ENCODE measurements at places on chromosomes 7 and 10.

DNA sequence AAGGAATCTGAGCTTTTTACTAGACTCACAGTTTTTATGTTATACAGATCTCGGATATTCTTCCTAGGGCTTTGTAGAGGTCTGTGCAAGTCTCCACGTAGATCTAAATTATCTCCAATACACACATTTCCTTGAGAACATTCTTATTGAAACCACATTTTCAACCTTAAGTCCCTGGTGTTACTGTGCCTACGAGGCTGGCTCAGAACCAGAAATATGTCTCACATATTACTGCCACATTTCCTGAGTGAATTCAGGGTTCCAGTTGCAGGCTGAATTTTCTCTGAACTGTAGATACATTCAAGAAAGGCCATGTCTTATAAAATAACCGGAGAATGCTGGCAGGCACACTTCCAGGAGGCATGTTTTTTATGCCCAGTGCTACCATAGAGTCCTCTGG is 46.5 kb downstream of the INHBA start:
- DNase-seq = peak; percentile 62

GRCh38 chr7:55120501-55121198 is 101.8 kb downstream of the EGFR start:
- no peak for DNase-seq

DNA sequence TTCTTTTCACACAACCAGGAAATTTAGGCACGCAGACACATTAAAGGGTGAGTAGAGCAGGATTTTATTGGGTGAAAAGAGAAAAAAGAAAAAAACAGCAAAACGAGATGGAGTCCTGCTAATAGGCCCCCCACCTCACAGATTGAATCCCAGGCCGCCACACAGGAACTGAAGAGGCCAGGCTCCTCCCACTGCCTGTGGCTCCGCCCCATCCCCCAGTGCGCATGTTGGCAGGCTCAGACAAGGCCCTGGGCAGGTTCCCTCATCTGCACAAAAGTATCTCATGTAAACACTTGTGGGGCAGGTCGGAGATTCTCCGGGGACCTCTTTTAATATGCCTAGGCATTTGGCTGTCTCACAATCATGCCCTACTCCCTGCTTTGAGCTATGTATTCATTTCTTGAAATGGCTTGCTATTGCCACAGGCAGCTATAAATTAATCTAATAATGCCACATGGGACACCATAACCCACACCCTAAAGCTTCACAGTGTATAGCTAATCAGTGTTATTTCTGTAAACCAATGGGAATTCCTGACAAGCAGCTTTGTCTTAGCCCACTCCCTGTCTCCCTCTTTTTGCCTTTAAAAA is 76.2 kb upstream of the KIF5B start:
- no peak for DNase-seq

DNA sequence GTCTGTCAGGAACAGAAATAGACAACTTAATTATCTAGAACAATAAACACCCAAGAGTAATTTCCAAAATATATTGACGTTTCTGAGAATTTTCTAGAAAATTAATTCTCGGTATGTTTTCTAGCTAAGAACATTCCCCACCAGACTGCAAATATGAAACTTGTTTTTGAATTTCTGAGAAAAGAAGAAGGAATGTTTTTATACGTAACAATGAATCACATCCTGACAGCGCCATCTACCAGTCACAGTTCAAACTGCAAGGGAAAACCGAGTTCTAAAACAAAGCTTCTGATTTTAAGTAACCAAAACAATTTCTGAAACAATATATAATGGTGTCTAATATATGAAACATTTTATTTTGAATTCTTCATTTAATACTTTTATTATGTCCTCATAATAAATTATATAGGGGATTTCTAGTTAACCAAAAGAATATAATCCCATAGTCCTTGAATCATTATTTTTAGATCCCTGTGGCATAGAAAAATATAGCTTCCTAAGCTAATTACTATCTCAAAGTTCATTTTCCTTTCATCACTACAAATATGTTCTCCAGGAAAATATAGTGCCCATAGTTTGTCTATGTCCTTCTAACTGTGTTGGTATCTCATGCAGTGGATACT is 34.5 kb upstream of the MEOX2 start:
- peak; percentile 77 for DNase-seq

DNA sequence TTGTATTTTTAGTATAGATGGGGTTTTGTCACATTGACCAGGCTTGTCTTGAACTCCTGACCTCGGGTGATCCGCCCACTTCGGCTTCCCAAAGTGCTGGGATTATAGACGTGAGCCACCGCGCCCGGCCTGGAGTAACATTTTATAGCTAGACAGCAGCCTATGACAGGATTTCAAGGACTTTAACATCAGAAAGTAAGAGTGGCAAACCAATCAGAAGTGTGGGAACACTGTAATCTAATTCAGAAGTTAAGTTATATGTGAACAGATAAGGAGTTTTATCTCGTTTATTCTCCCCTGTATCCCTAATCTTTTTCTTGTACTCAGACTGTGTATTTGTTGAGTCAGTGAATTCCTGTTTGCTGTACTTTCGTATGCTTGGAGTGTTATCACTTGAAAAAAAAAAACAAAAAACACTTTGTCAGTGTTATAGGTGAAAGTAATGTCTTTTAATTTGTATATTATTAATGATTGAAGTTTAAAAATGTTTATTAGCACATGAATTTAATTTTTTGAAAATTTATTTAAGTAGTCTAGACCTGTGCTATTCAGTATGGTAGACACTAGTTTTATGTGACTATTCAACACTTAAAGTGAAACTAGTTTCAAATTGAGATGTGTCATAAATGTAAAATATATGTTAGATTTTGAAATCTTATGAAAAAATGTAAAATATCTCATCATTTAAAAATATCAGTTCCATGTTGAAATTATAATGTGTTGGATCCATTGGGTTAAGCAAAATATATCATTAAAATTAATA is 38.6 kb downstream of the RSBN1L start:
- peak; percentile 41 for DNase-seq

GRCh38 chr10:10259013-10259412 is 758.7 kb upstream of the CELF2 start:
- no peak for DNase-seq
